ENCODE measurements at places on chromosomes 7 and 10. TPM values are rescaled to one million over a fixed set of nuclear protein-coding genes. Genes with fewer than 3 reads are reported as not detected.

GRCh38 chr10:71075759-71076472 lies 136.5 kb upstream of the UNC5B start:
- no peak for DNase-seq

- DNase-seq = no peak
These were observed 74.9 kb downstream of the RSU1 start for GRCh38 chr10:16742165-16742960.

DNA sequence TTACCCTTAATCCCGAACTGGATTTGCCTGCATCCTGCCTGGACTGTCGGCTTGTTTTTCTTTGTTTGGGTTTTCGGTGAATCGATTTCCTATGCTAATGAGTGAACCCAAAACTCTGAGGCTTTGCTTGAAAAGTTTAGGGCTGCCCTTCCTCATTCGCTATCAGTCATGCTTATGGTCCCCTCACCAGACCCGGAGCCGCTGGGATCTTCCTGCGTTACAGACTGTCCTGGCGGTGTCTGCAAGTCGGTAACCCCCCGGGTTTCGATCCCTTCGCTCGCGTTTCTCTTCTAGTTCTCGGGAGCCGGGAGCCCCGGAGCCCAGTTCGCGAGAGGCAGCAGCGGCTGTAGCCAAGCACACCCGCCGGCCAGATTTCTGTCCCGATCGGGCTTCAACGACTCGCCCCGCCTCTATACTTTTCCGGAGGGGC lies 2.2 kb downstream of the EMX2 start:
- no peak for DNase-seq

DNA sequence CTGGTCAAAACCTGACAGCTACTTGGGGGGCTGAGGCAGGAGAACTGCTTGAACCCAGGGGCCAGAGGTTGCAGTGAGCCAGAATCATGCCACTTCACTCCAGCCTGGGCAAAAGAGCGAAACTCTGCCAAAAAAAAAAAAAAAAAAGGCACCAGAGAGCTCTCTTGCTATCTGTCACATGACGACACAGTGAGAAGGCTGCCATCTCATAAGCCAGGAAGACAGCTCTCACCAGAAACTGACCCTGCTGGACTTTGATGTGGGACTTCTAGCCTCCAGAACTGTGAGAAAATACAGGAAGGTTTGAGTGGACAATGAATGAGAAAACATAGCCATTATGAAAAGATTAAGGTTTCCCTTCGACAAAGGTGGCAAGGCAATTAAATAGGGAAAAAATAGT lies 51.1 kb upstream of the KCNIP2 start:
- DNase-seq = no peak

DNA sequence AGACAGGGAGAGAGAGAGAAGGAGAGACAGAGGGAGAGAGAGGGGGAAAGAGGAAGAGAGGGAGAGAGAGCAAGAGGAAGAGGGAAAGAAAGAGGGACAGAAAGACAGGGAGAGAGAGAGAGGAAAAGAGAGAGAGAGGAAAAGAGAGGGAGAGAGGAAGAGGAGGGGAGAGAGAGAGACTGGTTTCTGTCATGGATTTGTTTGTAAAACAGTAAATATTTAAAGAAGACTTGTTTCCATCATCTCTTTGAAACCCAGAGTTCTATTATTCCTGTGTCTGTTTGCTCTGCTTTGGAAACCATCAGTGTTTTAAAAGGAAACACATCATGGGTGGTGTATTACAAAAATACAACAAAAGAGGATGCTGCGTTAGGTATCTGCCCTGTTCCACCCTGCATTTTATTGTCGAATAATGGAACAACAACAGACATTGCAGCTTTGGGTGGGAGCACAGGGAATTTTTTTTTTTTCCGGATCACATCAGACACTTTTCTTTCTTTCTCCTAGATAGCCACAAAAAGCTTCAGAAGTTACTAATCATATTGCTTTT lies 150.7 kb upstream of the RSU1 start:
- no peak for DNase-seq

GRCh38 chr10:35103882-35104281 lies 13.7 kb upstream of the CUL2 start:
- no peak for DNase-seq

- no peak for DNase-seq
These were observed 106.0 kb downstream of the COL26A1 start for GRCh38 chr7:101468546-101469275.

GRCh38 chr7:11193131-11193867 lies 219.6 kb downstream of the PHF14 start:
- no peak for DNase-seq

GRCh38 chr7:82209179-82209747 lies 234.3 kb downstream of the CACNA2D1 start:
- DNase-seq = no peak

DNA sequence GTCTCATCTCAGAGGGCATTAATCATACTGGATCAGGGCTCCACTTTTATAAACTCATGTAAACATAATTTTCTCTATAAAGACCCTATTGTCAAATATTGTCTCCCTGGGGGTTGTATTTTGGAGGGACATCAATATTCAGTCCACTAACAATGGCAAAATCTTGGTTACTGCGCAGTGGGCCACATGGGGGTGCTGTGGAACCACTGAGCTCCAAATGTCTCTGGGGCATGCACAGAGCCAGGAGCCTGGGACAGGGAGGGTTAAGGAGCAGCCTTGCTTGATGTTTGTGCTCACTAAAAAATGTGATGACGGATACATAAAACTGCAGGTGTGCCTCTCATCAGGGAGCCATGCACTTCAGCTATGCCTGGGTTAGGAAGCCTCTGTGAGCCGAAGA lies 62.1 kb upstream of the PRSS58 start:
- no peak for DNase-seq

DNA sequence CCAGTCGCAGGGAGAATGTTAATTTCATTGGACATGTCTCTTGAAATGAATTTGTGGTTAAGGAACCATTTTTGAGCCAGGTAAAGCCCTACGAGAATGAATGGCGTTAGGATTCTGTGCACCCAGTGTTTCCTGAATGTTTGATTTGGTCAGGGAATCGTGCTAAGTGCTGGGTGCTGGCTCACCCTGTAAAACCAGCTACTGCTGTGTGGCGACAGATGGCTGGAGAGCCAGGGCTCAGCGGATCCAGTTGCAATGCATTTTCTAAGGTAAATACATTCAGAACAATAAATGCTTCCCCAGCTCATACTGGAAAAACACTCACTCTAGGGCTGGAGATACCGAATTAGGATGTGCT lies 355.5 kb downstream of the GLRX3 start:
- DNase-seq = no peak

GRCh38 chr7:74598558-74598957 lies 59.0 kb upstream of the GTF2I start:
- DNase-seq = no peak

GRCh38 chr10:14658331-14659127 lies 116.2 kb downstream of the FAM107B start:
- DNase-seq = no peak

DNA sequence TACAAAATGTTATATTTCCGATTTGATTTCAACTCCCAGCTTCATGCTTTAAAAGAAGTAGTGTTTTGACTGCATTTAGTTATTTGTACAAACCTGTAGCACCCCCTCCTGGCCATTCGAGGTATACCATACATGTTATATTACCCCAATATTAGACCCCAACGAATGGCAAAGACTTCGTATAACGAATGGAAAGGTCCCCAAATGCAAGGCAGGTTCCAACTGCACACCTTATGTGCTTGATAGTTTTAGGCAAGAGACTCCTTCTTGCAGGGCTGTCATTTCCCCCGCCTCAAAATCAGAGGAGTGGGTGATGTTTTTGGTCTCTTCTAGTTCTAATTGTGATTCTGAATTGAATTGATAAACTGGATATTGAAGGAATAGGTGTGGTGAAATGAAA lies 101.1 kb upstream of the TARP start:
- DNase-seq = no peak

The CAV1 gene
- total RNA-seq = 17.5 TPM

The TAS2R3 gene
- 1.2 TPM for total RNA-seq

The SEMA3C gene
- 307 TPM for total RNA-seq

The LIPM gene
- total RNA-seq = not detected

The PRKAR1B gene
- total RNA-seq = 80.7 TPM

The RAB19 gene
- total RNA-seq = not detected

The STEAP1B gene
- total RNA-seq = 2.4 TPM

The FAM25C gene
- not detected for total RNA-seq

The PYROXD2 gene
- total RNA-seq = 2.4 TPM

The FRMPD2 gene
- 3.3 TPM for total RNA-seq

The TMEM213 gene
- total RNA-seq = not detected

The GHRHR gene
- total RNA-seq = not detected

The MOGAT3 gene
- total RNA-seq = not detected

The PTF1A gene
- total RNA-seq = 0.41 TPM

All from frontal cortex (tissue), 4 donors.